Smooth muscle cell of bladder (primary cell): ENCODE measurements at places on chromosomes 6 and 20. TPM values are rescaled to one million over a fixed set of nuclear protein-coding genes. Genes with fewer than 3 reads are reported as not detected.

Gene CTCFL
- not detected in 2 replicates for total RNA-seq

Gene TJAP1
- total RNA-seq, result 7.4 and 9.3 TPM in 2 replicates

Gene PPP1R3G
- total RNA-seq, result 1.4 and 2.8 TPM in 2 replicates

Gene NFATC2
- under 0.01 TPM in 2 replicates for total RNA-seq

Gene RRAGD
- 0.14 and 3.1 TPM in 2 replicates for total RNA-seq

Gene TUBB2A
- total RNA-seq, result 43.4 and 59.2 TPM in 2 replicates

Gene COL19A1
- total RNA-seq, result 0.28 TPM in 2 replicates

Gene C20orf96
- total RNA-seq, result 2.4 and 2.6 TPM in 2 replicates
